GM23248 (cell line): ENCODE measurements at places on chromosomes 3 and 15.

DNA sequence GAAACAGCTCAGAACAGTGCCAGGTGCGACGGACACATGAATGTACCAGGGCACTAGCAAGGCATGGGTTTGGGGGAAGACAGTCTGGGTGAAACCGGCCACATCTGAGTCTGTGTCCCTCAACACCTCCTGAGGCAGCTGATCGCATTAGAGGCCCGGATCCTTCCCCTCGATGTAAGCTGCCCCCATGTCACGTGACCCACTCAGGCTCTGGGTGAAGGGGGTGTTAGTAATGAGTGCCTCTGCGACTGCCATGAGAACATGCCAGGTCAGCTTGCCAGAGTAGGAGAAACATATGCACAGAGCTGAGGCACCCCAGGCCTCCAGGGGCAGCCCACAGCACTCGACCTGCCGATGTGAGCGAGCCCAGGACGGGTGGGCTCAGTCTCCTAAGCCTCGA, 29.7 kb downstream of the PRR23E start:
- DNase-seq: no peak

GRCh38 chr3:58537412-58538301, 667 bp upstream of the ACOX2 start:
- DNase-seq: peak; percentile 20

- DNase-seq: no peak
These were observed 74.5 kb upstream of the SLC6A1 start for GRCh38 chr3:10918011-10918410.

GRCh38 chr3:151265866-151266265, 12.5 kb downstream of the P2RY14 start:
- no peak for DNase-seq

DNA sequence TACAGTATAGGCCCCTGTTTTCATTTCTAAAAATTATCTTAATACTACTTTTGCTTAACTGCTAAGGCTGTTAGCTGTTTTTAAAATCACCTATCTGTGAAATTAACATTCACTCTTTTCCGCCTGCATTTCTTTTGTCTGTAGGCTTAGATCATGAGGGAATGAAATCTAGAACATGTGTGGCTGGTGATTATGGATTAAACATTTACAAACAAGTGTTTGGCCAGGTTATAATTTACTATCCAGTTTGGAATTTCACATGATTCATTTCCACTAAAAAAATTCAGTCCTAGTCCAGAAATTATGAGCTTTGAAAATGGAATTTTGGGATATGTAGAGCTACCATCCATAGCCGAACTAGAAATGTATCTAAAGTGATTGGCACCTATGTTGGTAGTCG, 39.1 kb downstream of the GOLM2 start:
- DNase-seq: no peak
